Right lobe of liver (tissue), 6 donors: ENCODE measurements at places on chromosomes 2 and 18. TPM values are rescaled to one million over a fixed set of nuclear protein-coding genes. Genes with fewer than 3 reads are reported as not detected.

The ERICH2 gene
- not detected for total RNA-seq

DNA sequence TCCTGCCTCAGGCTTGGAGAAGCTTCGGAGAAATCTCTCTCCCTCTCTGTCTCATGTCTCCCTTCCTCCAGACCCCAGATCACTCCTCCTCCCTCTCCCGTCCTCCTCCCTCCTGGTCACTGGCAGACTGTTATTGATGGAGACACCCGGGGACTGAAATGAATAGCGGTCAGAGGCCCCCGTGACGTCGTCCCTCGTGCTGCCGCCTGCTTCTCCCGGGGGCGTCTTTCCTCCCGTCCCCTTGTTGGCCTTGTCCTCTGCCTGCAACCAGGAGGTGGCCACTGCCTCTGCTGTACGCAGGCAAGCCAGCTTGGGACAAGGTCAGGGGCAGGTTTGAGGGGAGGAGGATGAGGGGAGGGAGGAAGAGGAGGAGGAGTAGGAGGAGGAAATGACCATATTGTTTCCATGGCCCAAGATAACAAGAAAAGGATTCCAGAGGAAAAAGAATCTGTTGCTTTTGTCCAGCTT is 78.2 kb downstream of the CELF4 start:
- no peak for DNase-seq

The CCDC74B gene
- total RNA-seq = not detected

DNA sequence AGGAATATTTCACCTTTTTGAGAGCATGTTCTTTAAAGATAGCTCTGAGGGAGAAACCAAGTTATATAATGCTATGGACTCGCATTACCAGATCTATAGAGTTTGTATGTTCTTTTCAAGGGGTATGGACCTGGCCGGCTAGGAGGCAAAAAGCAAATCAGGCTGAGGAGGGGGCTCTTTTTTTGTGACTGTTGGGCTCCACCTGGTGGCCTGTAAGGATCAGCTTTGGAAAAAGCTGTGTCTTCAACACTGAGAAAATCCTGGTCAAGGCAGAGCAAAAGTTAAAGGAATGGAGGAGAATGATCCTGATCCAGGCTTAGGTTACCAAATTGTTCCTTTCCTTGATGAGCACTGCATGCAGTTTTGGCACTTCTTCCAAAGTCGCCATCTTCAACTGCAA is 180.5 kb downstream of the DIS3L2 start:
- no peak for DNase-seq

DNA sequence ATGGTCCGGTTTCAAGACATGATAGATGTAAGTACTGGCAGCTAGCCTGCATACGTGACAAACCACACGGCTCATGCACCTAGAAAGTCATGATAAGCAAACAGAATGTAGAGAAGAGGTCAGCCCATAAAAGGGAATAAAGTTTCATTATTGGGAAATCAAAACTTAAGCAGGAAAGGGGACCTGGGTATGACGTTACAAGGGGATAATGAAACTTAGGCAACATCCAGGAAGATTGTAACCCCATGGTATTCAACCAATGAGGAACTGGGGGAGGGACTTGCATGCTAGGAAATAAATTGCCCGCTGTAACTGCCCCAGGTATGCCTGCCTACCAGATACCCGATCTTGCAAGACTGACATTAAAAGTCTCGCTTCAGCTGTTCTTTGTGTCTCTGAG is 1679.0 kb downstream of the SUCLG1 start:
- no peak for DNase-seq

- no peak for DNase-seq
These were observed 4.9 kb downstream of the FKBP1B start for GRCh38 chr2:24054366-24055010.

GRCh38 chr2:72006188-72006736 is 141.4 kb downstream of the CYP26B1 start:
- no peak for DNase-seq

GRCh38 chr2:20588918-20589871 is 61.7 kb downstream of the HS1BP3 start:
- DNase-seq = no peak

- no peak for DNase-seq
These were observed 6.5 kb downstream of the DGUOK start for GRCh38 chr2:73933194-73933593.

GRCh38 chr2:239370403-239370802 is 30.4 kb downstream of the HDAC4 start:
- DNase-seq = no peak

GRCh38 chr2:9310377-9310776 is 103.8 kb downstream of the ASAP2 start:
- no peak for DNase-seq

GRCh38 chr2:41992056-41992642 is 55.7 kb upstream of the PKDCC start:
- DNase-seq = no peak

DNA sequence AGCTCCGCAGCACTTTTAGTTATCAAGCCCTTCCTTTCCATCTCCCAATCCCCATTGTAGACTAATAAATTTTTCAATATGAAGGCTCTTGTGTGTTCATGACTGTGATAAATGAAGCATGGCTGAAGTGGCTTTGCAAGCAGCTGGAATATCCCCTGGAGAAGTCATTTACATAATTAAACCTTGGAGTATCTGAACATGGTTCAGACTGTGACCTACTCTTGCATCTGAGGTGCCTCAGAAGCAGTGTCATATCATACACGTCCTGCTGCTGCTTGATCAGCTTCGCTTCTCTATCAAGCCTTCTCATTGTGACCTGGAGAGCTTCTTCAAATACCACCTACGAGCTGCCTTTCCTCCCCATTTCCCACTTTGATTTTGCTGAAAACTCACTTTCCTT is 48.4 kb upstream of the ZNF397 start:
- no peak for DNase-seq

- no peak for DNase-seq
These were observed 193.6 kb downstream of the MTCL1 start for GRCh38 chr18:8899000-8899399.

GRCh38 chr2:229869226-229869625 is 52.6 kb downstream of the TRIP12 start:
- no peak for DNase-seq

GRCh38 chr18:37270038-37270665 is 295.4 kb downstream of the CELF4 start:
- no peak for DNase-seq

DNA sequence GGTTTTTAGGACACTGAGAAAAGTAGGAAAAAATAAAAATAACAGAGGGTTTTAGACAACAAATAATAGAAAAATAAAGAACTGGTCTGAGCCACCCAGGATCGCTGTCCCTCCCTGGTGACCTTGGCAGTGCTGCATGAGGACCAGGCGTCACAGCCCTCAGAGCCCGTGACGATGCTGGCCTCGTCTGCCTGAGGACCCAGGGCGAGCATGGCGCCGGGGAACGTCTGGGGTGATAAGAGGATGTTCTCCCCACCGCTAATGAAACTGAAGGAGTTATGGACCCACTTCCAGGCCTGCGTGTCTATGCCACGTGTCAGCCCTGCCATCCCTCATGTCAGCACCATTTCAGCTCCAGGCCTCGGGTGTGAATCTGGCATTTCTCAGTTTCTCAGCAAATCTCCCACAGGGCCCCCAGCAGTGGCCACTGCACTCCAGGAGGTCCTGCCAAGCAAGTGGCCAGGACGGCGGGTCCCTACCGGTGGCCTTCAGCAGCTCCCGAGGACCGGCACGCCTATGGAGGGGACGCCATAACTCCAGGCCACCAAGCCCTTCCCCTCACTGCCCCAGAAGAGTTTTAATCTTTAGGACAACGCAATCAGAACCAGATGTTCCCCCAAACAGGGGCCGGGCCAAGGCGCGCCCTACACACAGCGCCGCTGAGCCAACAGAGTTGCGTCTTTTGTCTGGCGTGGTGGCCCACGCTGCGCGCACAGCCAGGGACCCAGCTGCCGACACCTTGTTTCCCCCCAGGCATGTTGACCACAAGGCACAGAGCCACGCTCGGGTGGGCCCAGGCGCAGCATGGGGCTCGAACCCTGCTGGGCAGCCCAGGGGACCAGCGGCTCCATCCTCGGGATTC is 179.7 kb downstream of the TWIST2 start:
- no peak for DNase-seq

The SPATA3 gene
- total RNA-seq = not detected

DNA sequence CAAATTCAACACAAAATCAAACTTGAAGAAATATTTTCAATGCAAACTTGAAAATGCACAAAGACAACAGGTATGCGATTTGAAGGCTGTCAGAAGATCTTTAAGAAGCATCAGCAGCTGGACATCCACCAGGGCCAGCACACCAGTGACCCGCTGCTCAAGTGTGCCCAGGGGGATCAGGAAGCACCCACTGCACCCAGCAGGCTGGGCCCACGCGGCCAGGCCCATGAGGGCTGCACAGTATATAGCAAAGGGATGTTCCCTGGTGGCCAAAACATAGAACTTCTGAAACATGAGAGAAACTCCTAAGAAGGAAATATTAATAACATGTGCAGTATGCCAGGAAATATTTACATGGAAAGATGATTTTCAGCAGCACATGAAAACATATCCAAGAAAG is 25.0 kb downstream of the WDFY1 start:
- no peak for DNase-seq

The TCF23 gene
- total RNA-seq = not detected

The WNT10A gene
- not detected for total RNA-seq

The OTOS gene
- total RNA-seq = not detected

DNA sequence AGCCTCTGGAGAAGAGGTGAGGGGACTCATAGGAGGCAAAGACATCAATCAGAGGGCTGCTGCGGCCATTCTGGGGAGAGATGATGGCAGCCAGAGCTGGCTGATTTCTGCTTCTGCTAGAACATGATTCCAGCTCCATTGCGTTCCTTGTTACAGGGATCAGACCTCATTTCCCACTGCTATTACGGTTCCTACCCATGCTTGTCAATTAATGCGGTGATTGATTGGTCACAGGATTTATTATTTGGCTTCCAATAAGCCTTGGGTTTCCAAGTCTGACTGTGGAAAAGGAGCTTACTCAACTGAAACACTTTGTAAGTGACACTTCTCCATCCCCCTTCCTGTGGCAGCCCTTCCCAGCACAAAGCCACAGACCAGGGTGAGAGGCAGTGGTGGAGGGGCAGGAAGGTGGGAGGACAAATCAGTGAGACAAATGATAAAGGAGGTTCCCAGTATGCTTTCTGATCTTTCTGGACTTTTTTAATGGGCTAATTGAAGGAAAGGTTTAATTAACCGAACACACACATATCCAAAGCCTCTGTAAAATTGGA is 26.8 kb upstream of the CTLA4 start:
- no peak for DNase-seq

The RESP18 gene
- not detected for total RNA-seq

The ADD2 gene
- total RNA-seq = 1.00 TPM

DNA sequence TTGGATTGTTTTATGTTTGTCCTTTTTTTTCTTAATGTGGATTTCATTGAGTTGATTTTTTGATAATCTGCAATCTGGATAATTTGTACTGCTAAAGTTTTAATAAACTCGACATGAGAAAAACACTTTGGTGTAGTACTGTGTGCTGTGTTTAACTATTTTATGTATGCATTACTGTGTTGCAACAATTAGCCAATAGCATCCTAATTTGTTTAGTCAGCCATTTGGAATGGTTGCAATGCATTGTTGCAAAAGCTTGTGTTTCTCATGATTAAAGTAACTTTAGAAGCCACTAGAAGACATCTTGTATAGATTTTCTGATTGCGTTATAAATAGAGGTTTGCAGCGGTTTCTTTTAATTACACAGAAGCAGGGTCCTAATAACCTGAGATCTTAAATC is 53.5 kb downstream of the PPIG start:
- no peak for DNase-seq

DNA sequence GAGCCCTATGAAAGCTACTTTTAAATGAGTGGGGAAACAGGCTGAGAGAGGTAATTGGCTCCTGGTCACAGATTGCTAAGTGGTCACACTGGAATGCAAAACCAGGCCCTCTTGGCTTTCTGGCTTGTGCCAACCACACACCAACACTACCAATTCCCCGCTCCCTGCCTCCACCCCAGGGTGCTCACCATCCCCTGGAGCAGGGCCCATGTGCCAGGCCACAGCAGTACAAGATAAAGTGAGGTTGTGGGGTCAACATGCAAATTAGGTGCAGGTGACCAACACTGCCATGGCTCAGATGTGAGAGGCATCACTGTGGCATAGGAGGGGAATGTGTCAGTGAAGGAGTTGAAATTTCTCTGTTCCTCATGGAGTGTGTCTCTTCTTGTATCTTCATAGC is 312.5 kb downstream of the MYCN start:
- DNase-seq = no peak

The CABYR gene
- 7.5 TPM for total RNA-seq

- DNase-seq = no peak
These were observed 36.0 kb upstream of the HDAC4 start for GRCh38 chr2:239436669-239437335.

DNA sequence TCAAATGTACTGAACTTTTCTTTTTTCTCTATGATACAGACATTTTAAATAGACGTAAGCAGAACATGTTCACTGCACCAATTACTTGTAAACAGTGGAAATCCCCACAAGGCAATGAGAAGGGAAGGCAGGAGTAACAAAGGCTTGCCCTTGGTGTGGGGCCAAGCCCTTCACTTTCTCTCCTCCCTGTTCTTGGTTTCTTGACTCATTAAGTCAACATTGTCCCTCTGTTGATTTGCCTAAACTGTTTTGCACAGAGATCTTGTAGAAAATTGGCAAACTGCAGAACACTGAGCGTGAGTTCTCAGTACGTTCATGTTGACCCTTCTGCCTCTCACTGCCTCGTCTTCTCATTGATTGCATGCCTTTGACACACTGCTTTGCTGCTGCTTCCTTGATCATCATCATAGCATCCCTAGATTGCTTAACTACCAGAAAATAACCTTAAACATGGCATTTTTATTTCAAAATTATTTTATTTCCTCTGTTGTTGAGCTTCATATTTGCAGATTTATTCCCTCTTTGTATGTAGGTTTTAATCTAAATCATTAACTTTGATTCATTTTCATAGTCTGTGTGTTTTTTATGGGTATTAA is 257.7 kb downstream of the PTGR3 start:
- no peak for DNase-seq

DNA sequence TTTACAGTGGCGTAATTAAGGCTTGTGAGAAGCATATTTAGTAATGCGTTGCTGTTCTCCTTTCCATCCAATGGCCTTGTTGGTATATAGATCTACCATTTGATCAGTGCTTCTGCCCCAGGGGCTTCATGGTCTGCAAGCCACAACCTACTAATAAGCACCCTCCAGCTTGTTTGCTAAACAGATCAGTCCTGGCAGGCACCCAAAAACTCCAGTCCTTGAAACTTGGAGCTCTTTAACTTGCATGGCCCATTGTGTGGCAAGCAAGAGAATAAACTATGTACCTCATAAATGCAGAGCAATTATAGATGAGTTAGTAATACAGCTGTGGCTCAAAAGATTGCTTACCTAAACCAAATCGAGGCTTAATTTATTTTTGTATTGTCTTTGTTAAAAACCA is 158.5 kb downstream of the FTCDNL1 start:
- peak; percentile 35 for DNase-seq
